ENCODE measurements at places on chromosomes 6 and 20.

- no peak for DNase-seq
Observed at GRCh38 chr6:156787569-156788492, 10.7 kb downstream of the ARID1B start.

- no peak for DNase-seq
Observed at GRCh38 chr6:34657037-34657306, 39.6 kb downstream of the ILRUN start.

- no peak for DNase-seq
Observed at GRCh38 chr6:25659633-25660368, 7.8 kb downstream of the SCGN start.

- DNase-seq, result no peak
Observed at GRCh38 chr6:29892696-29893095, 49.6 kb upstream of the HLA-A start.

DNA sequence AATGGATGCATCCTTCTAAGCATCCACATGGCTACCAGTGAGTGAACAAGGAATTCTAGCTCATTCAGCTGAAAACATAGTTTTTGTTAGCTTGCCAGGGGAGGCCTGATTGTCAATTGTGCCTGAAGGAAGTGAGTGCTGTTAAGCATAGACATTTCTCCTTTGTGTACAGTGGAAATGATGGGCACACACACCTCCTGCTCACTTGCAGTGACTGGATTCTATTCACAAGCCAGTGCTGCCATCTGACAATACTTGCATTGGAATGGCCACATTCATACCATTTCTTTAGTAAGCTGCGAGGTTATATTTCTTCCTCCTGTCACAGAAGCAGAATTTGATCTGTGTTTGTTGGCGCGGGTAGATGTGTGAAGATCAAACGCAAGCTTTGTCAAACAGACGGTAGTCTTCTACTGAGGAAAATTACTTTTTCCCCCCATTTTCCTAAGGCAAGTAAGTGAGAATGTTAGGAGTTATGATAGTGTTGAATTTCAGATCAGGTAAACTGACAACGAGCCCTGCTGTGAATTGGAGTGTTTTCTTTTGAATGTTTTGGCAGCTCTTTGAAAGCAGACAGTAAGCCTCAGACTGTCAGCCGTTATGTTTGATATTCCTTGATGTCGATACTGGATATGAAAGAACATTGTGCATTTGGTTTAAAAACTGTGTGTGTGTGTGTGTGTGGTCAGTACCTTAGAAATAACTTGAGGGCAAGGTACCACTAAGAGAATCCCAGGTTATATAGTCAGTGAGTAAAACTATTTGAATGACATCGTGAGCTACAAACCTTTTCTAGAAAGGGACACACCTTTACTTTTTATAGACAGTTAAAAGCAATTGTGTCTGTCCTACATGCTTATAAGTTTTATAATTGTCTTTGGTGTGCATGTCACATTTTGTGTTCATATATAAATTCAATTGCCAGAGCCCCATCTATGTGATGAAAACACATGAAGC is 84.2 kb upstream of the BMP2 start:
- no peak for DNase-seq

DNA sequence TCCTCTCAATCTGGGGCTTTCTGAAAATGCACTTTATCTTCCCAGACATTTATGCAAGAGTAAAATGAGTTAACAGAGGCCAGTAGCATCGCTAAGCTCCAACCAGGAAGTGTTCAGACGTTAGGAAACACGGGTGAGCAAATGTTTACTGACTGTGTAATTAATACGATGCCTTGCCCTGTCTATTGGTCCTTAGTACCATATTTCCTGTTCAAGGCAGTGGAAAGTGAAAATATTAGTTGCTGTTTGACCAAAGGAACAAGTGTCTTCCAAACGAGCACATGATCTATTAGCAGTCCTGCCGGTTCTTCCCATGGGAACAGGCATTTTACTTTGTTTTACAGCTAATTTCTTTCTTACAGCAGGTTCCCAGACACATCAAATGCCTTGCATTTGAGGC is 311.1 kb upstream of the JAG1 start:
- no peak for DNase-seq

DNA sequence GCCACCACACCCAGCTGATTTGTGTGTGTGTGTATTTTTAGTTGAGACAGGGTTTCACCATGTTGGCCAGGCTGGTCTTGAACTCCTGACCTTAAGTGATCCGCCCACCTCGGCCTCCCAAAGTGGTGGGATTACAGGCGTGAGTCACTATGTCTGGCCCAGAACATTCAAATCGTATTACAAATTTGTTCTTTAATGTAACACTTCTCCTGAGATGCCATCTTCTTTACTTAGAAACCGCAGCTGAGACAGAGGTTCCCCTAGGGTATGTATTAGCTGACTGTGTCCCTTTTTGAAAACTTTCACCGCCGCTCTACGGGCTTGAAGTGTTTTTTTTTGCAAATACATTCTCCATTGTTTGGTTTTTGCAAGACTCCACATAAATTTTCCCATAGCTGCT is 62.6 kb downstream of the TOX2 start:
- no peak for DNase-seq

DNA sequence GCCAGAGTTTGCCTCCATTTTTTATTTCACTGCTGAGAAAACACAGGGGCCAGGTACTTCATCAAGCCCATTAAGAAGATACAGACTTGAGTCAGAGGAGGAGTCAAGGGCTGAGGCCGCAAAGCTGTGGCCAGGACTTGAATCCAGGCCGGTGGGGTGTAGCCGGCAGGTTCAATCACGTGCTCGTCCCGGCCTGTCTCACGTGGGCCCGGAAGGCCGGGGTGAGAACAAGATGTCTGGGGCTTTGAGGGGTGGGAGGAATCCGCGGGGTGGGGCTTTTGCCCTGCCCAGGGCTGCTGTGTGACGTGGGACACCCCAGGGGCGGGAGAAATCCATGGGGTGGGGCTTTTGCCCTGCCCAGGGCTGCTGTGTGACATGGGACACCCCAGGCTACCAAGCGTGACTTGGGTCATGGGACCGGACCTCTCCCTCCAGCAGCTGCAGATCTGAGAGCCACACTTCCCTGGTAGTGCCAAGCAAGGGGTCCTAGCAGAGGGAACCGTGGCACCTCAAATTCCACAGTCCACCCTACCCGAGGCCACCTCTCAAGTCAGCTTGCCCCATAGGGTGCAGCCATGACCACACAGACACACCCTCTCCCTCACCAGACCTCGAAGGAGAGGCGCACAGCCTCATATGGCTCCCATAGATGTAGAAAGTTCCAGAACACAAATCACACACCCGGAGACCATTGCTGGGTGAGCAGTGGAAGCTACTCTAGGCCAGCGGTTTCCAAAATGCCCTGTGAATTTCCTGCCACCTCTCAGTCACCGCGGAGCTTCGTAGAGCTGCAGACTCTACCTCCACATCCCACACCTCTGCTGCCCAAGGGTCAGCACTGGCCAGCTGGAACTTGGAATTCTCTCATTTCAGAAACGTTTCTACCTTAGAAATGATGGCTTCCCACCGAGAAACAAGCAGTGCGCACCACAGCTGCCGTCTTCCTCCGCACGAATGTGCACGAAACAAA is 156.1 kb downstream of the DLL1 start:
- DNase-seq, result no peak

DNA sequence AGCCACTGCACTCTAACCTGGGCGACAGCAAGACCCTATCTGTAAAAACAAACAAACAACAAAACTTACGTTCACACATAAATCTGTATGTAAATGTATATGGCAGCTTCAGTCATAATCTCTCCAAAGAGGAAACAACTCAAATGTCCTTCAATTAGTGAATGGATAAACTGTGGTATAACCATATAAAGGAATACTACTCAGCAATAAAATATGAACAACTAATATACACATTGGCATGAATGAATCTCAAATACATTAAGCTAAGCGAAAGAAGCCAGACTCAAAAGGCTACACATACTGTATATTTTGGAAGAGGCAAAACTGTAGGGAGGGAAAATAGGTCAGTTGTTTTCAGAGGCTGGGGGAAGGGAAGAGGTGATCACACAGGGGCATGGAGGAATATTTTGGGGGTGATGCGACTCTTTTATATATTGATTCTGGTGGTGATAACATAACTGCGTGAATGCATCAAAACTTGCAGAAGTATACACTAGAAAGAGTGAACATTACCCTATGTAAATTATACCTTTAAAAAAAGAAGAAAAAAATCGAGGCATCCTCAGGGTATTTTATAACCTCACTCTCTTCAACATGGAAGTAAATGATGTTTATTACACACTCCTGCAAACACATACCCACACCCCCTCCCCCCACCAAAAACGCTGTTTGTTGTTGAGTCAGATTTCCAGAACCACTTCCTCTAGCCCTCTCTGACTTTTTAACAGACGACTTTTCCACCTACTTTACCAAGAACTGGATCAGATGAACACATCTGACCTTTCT is 115.2 kb upstream of the RNF24 start:
- peak; percentile 55 for DNase-seq

DNA sequence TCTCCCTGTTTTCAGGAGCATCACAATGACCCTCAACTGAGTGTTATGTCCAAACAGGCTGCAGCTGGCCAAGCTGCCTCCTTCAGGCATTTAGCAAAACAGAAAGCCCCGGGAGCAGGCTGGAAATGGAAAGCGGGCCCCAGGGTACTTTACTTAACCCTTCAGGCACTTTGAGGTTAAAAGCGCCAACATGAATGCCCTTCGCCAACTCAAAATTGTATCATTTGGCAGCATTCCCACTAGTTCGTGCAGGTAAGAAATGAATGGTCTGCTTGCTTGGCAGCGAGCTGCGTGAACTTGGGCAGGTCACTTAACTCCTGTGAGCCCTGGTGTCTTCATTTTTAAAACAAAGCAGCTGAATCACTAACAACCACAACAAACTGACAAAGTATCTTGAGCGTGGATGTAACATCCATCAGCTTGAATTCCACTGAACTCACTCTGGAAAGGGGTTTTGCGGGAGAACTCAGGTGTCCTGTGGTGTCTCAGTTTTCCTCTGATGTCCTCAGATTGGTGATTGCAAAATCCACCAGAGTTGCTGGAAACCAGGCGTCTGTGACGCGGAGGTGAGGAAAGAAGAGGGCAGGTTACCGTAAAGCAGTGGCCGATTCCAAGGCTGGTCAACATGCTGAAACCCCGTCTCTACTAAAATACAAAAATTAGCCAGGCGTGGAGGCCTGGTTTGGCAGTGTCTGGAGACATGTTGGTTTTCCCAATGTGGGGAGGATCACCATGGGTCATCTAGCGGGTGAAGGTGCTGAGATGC is 118.8 kb upstream of the ZNF217 start:
- no peak for DNase-seq

GRCh38 chr20:32674362-32674789 is 635 bp upstream of the C20orf203 start:
- peak; percentile 94 for DNase-seq

DNA sequence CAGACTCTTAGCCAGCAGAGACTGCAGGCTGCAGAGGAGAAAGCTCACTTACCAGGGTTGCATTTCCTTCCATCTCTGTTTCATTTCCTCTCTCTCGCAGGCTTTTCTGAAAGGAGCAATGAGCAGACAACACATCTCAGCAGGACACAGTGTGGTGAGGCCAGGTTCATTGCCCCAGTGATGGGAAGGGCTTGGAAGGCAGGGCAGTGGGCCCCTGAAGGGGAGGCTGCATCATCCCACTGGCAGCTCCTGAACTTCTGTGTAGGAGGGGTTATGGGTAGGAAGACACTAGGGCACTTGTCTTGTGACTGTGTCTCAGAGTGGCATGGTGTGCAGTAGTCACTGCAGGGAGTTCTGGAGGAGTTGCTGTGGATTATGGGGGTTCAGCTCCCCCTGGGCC is 246.8 kb downstream of the QKI start:
- no peak for DNase-seq

DNA sequence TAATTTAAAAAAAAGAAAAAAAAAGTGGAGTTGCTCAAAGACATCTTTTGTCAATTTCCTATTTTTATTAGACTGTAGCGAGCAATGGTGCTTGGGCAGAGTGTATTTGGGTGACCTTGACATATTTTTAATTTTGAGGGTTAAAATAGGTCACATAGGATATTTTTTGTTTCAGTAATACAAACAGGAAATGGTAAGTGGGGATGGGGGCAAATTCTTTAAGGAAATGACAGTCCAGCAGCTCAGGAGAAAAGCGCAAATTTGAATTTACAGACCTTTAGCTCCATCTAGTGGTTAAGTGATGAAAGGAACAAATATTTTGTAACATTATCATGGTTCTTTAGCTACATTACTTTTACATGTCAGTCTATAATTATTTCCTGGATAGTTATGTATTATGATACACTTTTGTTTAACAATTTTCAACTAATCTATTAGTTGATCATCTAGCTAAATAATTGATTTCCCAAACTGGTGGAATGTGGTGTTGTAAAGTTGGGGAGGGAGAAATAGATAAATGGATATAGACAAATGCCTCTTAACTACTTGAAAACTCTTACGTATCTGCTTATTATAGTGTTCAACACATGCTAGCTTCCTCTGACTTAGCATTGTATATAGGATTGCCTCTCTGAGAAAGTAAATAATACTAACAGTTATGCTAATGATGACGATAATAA is 10.0 kb downstream of the CITED2 start:
- peak; percentile 72 for DNase-seq

GRCh38 chr6:129105035-129105434 is 222.1 kb downstream of the LAMA2 start:
- DNase-seq, result no peak

- DNase-seq, result no peak
Observed at GRCh38 chr6:113763311-113763766, 93.8 kb upstream of the MARCKS start.

DNA sequence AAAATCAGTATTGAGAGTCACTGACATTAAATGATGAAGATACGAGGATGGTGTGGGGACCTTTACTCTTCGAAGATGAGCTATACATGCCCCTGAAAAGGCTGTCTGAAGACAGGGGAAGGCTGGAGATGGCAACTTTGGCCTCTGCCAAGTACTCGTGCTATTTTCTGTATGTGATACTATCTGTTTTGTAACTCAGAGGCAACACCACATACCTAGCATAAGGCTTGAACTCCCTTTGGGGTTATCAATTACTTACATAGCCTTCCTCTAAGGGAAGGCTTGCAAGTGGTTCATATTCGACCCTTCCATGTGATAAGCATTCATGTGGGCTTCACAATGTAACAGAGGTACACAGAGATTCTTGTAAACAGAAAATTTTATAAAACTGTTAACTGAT is 68.7 kb upstream of the FBXO30 start:
- no peak for DNase-seq

DNA sequence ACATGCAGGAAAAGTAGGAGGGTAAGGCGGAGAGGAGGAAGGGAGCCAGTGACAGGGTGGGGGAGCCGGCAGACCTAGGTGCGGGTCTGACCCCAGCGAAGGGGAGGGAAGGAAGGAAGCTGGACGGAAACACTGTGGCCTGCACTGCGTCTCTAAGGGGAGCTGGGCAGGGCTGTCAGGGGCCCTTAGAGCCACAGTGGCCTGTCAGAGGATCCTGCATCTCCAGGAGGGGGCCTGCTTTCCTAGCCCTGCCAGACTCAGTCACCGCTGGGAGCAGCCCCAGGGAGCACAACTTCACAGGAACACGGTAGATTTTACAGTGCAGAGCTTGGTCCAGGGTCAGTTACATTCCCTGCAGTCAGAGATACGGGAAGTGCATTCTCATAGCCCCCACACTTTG is 118.2 kb downstream of the PACRG start:
- DNase-seq, result no peak

GRCh38 chr6:144083172-144083571 is 12.2 kb downstream of the SF3B5 start:
- DNase-seq, result no peak

- no peak for DNase-seq
Observed at GRCh38 chr20:63789836-63790571, 41.1 kb downstream of the ZBTB46 start.

All from KBM-7 (cell line).